Left lung (tissue), 14 donors: ENCODE measurements at places on chromosomes 4 and X. TPM values are rescaled to one million over a fixed set of nuclear protein-coding genes. Genes with fewer than 3 reads are reported as not detected.

DAPP1 gene
- 3.3 TPM for polyA plus RNA-seq

CXCL3 gene
- 0.88 TPM for polyA plus RNA-seq

RBBP7 gene
- polyA plus RNA-seq: 254 TPM

OTC gene
- not detected for polyA plus RNA-seq

STEEP1 gene
- polyA plus RNA-seq: 31.7 TPM

KLHL34 gene
- 0.23 TPM for polyA plus RNA-seq

DUSP9 gene
- 0.23 TPM for polyA plus RNA-seq

TSPAN7 gene
- 33.8 TPM for polyA plus RNA-seq

CLNK gene
- 0.61 TPM for polyA plus RNA-seq

GPM6B gene
- polyA plus RNA-seq: 36.8 TPM

BMPR1B gene
- polyA plus RNA-seq: 1.2 TPM

NLRP2B gene
- not detected for polyA plus RNA-seq

VCX3B gene
- polyA plus RNA-seq: 0.60 TPM

AWAT2 gene
- not detected for polyA plus RNA-seq

DUSP21 gene
- not detected for polyA plus RNA-seq
